Gastroesophageal sphincter (tissue), 4 donors: ENCODE measurements at places on chromosomes 1 and 21. TPM values are rescaled to one million over a fixed set of nuclear protein-coding genes. Genes with fewer than 3 reads are reported as not detected.

The ICOSLG gene
- 0.45 TPM for total RNA-seq

The KCNJ9 gene
- total RNA-seq: not detected

The MYBPH gene
- total RNA-seq: not detected

The SLAMF7 gene
- total RNA-seq: not detected

The IGSF5 gene
- not detected for total RNA-seq

The TMCO2 gene
- total RNA-seq: not detected

The PLCH2 gene
- total RNA-seq: 0.04 TPM

The SPRR1B gene
- total RNA-seq: 30.0 TPM

The ZC3H11A gene
- 96.7 TPM for total RNA-seq

The NOS1AP gene
- 3.5 TPM for total RNA-seq

The RHBG gene
- not detected for total RNA-seq

The LENEP gene
- total RNA-seq: not detected

The EPHA8 gene
- 0.08 TPM for total RNA-seq

The TNFAIP8L2 gene
- 0.85 TPM for total RNA-seq

The OR2T35 gene
- not detected for total RNA-seq

The OR2G6 gene
- total RNA-seq: 0.08 TPM

The OR2L8 gene
- not detected for total RNA-seq

The MTARC1 gene
- total RNA-seq: 4.5 TPM

The LIPI gene
- not detected for total RNA-seq

The GCSAML gene
- 4.1 TPM for total RNA-seq

The YBEY gene
- 15.4 TPM for total RNA-seq

The RASSF5 gene
- total RNA-seq: 6.6 TPM

The KISS1 gene
- not detected for total RNA-seq

The LORICRIN gene
- not detected for total RNA-seq

The FGR gene
- 10.1 TPM for total RNA-seq

The GJA9 gene
- total RNA-seq: not detected

The ZNF124 gene
- total RNA-seq: 51.2 TPM

The GPR3 gene
- not detected for total RNA-seq

The LRRC71 gene
- total RNA-seq: not detected

The BACE2 gene
- 31.9 TPM for total RNA-seq
